Midbrain (tissue), 1 donor: ENCODE measurements at places on chromosomes 16 and 17.
A peak's percentile ranks its signal among the peaks of the same experiment; 100 is the strongest.

GRCh38 chr16:2465653-2466415 lies 5.3 kb upstream of the NTN3 start:
- DNase-seq = no peak

GRCh38 chr17:43532581-43532980 lies 13.6 kb downstream of the ETV4 start:
- DNase-seq = no peak

- DNase-seq = peak; percentile 57
Observed at GRCh38 chr17:164303-165235, 16.9 kb downstream of the DOC2B start.

- DNase-seq = peak; percentile 20
Observed at GRCh38 chr16:74320707-74321106, 24.1 kb downstream of the PSMD7 start.

DNA sequence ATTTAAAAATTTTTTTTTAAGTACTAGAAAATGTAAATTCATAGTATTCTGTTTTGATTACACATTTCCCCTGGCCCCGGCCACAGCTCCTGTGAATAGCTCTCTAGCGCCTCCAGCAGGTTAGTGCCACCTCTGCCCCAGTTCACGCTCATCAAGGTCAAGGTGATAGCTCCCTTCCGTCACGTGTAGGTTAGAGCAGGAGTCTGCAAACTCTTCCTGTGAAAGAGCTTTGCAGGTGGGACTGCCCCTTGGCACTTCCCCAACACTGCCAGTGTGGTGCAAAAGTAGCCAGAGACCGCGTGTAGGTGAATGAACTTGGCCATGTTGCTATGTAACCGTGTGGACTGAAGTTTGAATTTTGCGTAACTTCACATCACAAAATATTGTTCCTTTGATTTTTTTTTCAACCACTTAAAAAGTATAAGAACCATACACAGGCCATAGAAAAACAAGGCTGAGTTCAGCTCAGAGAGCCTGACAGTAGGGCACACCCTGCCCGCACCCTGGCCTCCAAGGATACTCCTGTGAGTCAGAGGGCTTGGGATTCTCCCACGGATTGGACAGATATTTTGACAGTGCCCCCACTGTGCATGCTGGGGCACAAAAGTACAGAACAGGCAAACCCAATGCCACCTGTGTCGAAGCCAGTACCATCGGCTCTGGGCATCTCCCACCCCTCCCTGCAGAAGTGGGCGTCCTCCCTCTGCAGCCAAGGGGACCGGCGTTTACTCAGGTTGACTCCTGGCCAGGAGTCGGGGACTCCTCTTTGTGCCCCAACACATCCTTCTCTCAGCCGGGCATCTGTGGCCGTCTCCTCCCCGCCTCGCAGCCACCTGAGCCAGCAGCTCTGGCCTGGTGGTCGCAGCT lies 92.0 kb upstream of the CHMP6 start:
- no peak for DNase-seq

DNA sequence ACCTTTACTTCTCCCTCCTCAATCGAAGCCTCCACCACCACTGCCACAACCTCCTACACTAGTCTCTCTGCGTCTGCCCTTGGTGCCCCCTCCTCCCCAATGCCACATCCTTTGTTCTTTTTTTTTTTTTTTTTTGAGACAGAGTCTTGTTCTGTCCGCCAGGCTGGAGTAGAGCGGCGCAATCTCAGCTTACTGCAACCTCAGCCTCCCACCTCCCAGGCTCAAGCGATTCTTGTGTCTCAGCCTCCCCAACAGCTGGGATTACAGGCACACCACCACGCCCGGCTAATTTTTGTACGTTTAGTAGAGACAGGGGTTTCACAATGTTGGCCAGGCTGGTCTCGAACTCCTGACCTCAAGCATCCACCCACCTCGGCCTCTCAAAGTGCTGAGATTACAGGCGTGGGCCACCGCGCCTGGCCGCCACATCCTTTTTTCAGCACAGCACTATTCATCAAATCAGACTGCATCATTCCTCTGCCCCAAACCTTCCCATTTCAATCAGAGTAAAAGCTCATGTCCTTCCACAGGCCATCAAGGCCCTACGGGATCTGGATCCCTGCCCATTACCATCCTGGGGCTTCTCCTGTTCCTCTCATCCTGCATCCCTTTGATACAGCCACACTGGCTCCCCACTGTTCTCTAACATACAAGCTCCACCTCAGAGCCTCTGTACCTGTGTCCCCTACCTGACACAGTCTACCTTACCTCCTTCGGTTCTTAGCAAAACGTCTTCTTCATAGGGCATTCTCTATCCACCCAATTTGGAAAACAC lies 2.0 kb downstream of the KLHL11 start:
- no peak for DNase-seq

- DNase-seq = no peak
Observed at GRCh38 chr16:74372953-74373846, 2.9 kb upstream of the NPIPB15 start.

DNA sequence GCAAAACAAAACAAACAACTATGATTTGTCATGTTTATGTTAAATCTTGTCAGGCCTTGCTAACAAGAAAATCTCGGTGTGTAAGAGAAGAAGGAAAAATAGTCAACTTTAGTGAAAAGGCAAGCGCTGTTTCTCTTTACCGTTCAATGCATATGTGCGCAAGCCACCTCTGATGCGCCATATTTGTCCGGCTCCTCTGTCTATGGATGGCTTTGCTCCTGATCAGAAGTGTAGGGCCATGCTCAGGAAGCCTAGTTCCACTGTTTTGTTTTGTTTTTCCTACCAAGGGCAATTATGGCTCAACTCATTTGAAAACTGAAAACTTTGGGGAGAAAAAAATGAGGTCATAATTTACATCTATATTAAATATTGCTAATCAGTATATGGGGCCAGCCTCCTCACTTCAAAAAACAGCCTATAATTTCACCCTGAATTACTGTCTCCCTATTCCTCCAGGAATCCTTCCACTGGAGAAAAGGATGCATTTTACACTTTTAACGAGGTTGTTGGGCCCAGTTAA lies 4.5 kb downstream of the MAF start:
- no peak for DNase-seq

DNA sequence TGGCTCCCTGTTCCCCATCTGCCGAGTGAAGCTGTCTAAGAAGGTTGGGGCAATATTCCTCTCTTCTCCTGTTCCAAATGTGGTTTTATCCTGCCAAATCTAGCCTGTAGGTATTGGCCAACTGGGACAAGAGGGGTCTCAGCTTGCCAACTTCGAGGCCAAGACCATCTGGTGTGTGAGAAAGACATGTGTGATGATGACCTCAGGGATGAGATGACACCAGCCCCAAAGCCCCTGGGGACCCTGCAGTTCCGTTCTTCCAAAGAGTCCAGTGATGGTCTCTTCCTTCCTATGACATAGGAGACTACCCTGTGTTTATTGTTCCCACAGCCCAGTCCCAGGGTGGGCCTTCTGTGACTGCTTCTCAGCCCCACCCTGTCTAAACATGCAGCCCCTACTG lies 34.8 kb upstream of the ADAMTS18 start:
- no peak for DNase-seq

- DNase-seq = no peak
Observed at GRCh38 chr17:4742629-4743028, 2.9 kb upstream of the CXCL16 start.

GRCh38 chr17:32998111-32998886 lies 6.7 kb downstream of the SPACA3 start:
- DNase-seq = peak; percentile 45

DNA sequence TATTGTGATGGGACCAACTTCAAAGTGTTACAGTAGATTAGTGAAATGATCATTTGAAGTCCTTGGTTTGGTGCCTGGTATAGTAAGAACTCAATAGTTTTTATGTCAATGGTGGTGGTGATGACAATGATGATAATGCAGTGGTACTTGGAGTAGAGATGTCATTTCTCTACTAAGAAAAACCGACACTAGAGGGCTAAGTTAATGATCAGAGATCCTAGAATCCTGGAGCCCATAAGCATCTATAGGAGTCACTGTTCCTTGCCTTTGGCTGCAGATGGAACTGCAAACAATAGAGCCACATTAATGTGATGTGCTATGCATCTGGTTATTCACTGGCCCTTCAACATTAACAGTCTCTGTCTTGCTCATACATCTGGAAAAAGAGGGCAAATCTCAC lies 103.8 kb downstream of the ANKFN1 start:
- no peak for DNase-seq

GRCh38 chr17:17810084-17810894 lies 26.5 kb downstream of the SREBF1 start:
- DNase-seq = no peak

DNA sequence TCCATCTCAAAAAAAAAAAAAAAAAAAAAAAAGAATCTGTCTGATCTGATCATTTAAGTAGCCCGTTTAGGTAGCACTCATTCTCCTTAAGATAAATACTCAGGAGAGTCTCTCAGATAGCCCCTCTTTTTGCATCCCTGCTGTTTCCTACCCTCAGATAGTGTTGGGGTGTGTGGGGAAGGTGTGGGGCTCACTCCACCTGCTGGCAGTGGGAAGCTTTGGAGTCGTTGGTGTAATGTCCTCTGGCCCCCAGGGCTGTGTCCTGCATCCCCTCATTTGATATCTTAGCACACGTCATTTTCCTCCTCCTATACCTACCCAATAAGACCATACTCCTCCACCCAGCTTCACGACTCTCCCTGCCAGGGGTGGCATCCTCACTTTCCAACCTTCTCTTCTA lies 20.5 kb upstream of the MYH10 start:
- no peak for DNase-seq

- DNase-seq = peak; percentile 87
Observed at GRCh38 chr17:36482611-36483504, 3.6 kb upstream of the ZNHIT3 start.

DNA sequence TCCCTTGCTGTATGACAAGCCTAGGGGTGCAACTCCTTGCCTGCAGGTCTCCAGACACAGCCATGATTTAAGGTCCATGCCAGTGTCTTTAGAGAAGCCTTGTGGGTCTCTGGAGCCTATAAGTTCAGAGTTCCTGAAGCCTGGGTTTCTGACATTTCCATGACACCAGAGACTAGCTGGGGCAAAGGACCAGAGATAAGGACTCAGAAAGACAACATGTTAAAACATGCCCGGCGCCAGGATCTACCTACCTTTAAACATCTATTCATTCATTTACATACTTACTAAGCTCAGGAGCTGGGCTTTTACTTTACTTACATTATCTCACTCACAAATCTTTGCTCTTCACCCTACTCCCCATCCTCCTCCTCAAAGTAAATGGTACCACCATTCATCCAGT lies 1.5 kb downstream of the MRPL27 start:
- no peak for DNase-seq

GRCh38 chr17:76635659-76636360 lies 7.7 kb downstream of the ST6GALNAC1 start:
- DNase-seq = no peak

GRCh38 chr17:8138672-8139371 lies 13.4 kb downstream of the PER1 start:
- DNase-seq = peak; percentile 97

DNA sequence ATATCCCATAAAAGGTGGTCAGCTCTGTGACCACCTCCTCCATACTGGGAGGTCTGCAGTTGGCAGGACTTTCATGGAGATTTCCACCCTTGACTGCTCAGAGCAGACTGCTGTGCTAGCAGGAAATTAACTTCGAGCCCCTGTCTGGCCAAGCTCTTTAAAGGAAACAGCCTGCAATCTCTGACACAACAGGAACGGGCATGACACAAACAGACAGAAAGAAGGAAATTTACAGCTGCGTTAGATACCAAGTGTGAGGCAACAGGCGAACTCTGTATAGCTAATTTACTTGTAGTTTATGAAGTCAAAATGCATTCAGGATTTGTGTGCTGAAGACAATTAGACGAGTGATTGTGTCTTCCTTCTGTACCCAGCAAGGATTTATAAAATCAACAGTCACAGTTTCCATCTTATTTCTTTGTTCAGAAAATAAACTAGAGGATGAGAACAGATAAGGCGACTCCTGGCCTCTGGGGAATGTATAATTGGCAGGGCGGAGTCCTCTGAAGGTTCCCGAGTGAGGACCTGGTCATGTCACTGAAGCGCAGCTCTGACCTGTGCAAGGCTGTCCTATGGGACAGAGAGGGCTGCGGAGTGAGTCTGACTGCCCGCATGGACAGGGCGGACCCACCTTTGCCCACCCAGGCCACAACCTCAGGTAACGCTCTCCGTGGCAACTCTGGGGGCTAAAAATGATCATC lies 16.1 kb downstream of the WIPI1 start:
- no peak for DNase-seq

DNA sequence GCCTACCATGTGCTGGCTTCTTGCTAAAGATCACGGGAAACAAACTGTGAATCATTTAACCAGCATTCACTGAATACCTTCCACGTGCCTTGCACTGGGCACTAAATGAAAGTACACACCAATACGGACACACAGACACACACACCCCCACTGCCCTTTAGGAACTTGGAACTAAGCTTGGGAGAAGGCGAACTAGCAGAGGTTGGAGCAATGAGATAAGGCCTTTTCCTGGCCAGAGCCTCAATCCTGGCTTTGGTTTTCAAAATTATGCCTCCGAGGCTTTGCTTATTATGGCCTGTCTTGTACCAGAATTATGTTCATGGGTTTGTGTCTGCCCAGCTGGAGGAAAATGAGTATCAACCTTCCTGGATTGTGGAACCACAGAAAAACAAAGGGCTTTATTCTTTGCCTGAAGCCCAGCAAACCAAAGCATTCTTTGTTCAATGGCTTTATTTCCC lies 32.3 kb downstream of the CPPED1 start:
- peak; percentile 71 for DNase-seq

DNA sequence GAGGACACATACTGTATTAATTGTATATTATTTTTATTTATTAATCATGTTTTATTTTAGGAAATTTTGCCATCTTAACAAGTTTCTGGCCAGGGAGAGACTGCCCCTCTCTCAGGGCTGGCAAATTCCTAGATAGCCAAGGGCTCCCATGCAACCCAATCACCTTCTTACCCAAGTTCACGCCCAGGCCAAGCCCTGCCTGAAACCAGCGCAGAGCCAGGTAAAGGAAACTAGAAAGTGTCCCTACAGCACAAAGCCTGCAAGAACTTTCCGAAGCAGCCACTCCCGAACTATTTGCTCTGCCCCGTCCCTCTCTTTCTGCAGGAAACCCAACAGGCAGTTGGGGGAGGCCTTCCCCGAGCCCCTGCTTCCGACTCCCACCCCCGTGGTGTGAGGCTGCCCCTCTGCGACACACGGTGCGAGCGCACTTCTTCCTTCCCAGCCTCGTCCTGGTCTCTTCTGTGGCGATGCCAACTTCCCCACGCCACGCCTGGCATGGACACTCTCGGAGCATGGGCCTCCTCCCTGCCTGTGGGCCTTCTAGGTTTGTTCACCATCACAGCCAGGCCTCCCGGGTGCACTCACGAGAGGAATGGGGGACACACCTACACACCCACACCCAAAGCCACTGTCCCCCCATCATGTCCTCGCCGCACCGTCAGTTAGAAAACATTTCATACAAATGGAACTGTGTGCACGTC lies 100.4 kb downstream of the ZNF778 start:
- DNase-seq = no peak

DNA sequence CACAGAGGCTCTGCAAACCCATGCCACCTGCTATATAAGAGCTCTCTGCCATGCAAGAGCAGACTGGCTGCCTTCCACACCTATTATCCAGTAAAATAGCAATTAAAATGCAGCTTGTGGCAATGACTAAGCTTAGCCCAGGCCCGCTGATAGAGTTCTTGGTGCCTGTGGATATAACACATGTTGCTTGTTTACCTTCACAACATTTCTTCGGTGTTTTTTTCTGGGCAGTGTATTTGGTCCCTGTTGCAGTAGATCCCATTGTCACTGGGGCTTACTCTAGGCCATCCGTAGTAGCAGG lies 63.5 kb downstream of the SPECC1 start:
- DNase-seq = no peak

GRCh38 chr17:3974980-3975379 lies 10.7 kb upstream of the ATP2A3 start:
- DNase-seq = no peak

- no peak for DNase-seq
Observed at GRCh38 chr17:38732376-38733281, 2.5 kb downstream of the CISD3 start.
